Fibroblast of the aortic adventitia (primary cell): ENCODE measurements at places on chromosomes 7 and 10.
A peak's percentile ranks its signal among the peaks of the same experiment; 100 is the strongest.

GRCh38 chr7:74037609-74038008, 9.6 kb downstream of the ELN start:
- no peak for DNase-seq

- peak; percentile 22 for DNase-seq
These were observed 6.5 kb downstream of the BLVRA start for GRCh38 chr7:43764807-43765491.

GRCh38 chr7:5629941-5630340, 151.5 kb downstream of the RNF216 start:
- peak; percentile 38 for DNase-seq

- DNase-seq = no peak
These were observed 240.0 kb upstream of the NFE2L3 start for GRCh38 chr7:25911738-25912607.

DNA sequence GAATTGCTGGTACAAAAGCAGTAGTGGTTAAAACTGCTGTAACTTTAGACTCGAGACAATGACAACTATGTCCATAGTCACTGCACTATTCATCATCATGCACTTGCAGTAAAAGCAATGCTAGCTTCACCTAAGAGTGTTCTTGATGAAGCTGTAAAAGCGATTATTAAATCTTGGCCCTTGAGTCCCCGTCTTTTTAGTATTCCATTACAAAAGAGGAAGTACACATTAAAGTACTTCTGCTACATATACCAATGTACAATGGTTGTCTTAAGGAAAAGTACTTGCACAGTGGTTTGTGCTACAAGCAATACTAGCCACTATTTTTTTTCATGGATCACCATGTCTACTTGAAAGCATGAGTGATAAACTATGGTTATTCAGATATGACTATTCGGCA, 78.3 kb downstream of the ATAD1 start:
- no peak for DNase-seq

DNA sequence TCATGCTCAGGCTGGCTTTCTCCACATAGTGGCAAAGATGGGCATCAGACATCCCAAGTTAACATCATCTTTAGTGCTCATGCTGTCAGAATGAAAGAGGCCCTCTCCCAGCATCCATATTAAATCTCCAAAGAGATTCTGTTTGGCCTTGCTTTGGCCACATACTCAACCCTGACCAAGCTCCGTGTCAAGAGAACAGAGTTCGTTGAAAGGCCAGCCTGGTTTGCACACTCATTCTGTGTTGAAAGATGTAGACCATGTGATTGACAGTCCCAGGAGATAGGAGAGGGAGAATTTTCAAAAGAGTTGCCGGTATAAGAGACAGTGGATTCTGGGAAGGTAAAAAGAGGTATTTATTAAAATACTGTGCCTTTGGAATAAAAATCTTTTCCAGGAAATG, 19.7 kb downstream of the MET start:
- peak; percentile 46 for DNase-seq

- no peak for DNase-seq
These were observed 647.4 kb downstream of the XPNPEP1 start for GRCh38 chr10:109275960-109276359.

DNA sequence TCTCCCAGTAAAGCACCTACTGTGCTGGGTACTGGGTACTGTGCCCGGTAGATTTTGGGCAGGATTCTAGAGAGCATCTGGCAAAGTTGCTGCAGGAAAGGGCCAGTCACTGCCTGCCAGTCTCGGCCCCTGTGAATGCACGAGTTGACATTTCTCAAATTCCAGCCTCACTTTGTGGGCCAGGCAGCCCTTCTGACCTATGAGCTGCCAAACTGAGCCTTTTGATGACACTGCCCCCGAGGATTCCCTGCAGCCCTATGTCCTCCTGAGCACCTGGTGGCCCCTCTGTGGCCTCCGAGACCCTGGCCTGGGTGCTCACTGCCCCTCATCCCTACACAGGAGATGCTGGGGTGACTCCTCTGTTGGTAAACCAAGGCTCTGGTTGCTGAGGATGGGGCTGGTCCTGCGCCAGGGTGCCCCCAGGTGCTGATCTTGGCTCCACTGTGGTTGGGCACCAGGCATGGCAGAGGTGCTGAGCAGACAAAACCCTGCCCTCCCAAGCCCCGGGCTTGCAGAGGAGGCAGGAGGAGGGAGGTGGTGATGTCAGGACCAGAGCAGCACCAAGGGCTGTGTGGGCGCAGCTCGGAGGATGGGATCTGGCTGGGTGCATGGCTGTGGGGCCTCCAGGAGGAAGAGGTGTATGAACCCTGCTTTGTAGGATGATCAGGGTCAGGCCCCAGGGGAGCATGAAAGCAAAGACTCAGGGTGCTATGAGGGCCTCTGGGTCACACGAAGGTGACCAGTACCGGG, 16.2 kb downstream of the LHPP start:
- DNase-seq = no peak

DNA sequence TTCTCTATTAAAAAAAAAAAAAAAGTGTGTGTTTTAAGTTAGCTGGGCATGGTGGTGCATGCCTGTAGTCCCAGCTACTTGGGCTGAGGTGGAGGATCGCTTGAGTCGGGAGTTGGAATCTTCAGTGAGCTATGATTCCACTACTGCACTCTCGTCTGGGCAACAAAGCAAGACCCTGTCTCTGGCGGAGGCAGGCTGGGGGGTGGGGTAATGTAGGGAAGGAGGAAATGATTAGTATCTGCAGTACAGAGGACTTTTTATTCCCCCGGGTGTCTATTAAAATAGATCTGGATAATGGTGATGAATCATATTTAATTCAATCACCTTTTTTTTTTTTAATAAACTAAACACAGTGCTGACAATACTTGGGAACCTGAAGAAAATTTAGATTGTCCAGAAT, 6.5 kb downstream of the CBX3 start:
- DNase-seq = no peak

- DNase-seq = no peak
These were observed 163.2 kb upstream of the PRR15 start for GRCh38 chr7:29400437-29400836.

DNA sequence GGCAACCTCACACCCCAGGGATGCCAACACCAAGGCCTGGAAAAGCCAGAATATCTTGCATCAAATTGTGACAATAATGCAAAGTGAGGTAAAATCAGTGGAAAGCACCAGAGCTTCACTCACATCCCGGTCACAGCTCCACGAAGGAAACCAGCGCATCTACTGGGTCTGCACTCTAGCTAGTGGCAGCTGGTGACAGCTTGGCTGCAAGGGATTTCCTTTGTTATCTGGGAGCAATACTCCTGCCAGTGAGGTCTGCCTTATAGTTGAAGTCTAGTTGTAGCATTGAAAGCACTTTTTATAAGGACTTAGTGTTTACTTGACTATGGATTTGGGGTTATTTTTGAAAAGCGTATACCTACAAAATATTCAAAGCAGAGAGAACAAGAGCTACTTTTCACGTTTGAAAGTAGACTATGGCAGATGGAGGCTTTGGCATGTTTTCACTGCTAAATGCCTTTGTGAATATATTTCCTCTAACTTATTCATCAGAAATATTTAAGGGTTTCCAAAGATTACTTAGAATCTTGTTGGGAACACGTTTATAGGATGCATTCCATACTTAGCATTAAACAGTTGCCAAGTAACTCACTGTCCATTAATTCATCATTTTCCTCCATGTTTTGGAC, 26.1 kb downstream of the WDFY4 start:
- no peak for DNase-seq

DNA sequence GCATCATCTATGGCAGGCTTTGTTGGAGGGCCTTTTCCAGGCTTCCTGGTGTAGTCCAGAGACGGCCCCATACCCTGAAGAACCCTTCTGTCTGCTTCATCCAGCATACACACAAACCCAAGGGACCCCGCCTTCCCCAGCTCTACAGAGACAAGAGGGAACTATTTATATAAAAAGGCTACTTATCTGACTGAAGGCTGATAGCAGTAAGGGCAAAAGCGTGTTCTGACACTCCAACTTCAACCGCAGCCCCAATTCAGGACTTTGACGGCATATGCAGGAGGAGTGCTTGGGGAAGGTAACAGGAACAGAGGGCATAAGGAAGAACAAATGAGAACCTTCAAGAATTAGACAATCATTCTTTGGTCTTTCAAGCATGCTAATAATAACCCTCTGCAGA, 21.0 kb downstream of the GNA12 start:
- peak; percentile 24 for DNase-seq

DNA sequence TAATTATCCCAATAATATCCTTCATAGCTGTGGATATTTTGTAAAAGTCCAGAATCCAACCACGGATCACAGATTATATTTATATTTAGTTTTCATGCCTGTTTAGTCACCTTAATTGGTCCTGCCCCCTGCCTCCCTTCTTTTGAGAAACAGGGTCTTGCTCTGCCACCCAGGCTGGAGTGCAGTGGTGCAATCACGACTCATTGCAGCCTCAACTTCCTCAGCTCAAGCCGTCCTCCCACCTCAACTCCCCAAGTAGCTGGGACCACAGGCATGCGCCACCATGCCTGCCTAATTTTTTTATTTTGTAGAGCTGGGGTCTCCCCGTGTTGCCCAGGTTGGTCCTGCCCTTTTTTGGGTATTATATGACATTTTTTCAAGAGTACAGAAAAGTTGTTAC, 129.4 kb downstream of the KAT6B start:
- no peak for DNase-seq

GRCh38 chr10:21518149-21518640, 7.3 kb downstream of the SKIDA1 start:
- peak; percentile 56 for DNase-seq

- DNase-seq = peak; percentile 80
These were observed 47.7 kb downstream of the RBM17 start for GRCh38 chr10:6136215-6137201.

DNA sequence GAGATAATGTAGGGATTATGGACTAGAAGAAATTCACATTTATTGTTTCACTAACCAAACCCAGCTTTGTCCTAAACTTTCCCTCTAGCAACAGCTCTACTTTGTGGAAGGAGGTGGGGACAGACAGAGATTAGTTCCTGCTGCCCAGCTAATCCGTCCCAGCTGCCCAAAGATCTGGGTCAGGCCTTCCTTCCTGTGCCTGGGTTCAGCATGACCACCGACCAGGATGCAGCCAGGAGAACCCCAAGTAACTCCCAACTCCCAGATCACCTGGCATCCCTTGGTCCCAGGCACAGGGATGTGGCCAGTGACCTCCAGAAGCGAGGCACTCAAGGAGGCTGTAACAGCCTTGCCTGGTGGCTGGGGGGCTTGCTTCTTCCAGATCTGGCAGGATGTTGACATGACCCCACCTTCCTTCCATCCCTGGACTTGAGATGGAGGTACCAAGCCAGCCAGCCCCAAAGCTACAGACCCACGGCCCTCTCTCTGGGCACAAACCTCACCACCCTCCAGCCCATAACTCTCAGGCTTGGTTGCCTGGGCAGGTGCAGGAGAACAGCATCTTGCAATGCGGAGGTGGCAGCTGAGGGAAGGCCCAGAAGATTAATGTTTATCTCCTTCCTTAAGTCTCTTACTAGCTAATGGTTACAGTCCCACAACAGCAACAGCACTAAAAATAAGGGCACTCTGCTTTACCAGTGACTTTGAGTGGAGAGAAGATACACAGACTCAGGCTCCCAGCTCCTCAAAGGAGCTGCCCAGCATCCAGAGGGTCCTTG, 11.1 kb downstream of the CAMK2G start:
- no peak for DNase-seq

GRCh38 chr10:60424971-60425370, 35.3 kb upstream of the ANK3 start:
- DNase-seq = no peak

GRCh38 chr7:137715533-137715932, 131.2 kb downstream of the DGKI start:
- peak; percentile 51 for DNase-seq
